ENCODE measurements at places on chromosomes 4 and X.

GRCh38 chr4:3285558-3286334 is 7.1 kb upstream of the RGS12 start:
- H3K4me1 ChIP-seq = peaks cover 47% of the 10 kb centered on the region
- H3K36me3 ChIP-seq = no peaks in the 10 kb centered on the region
- no peak for DNase-seq
- H3K27me3 ChIP-seq = no peaks in the 10 kb centered on the region
- no peak overlapping the region for H3K4me3 ChIP-seq

GRCh38 chr4:143420227-143420626 is 83.6 kb downstream of the GAB1 start:
- H3K27ac ChIP-seq = peak overlapping the region; percentile 32
- H3K4me1 ChIP-seq = peaks cover 9% of the 10 kb centered on the region
- H3K4me3 ChIP-seq = no peak overlapping the region
- H3K36me3 ChIP-seq = peaks cover 37% of the 10 kb centered on the region
- DNase-seq = no peak
- H3K27me3 ChIP-seq = no peaks in the 10 kb centered on the region

DNA sequence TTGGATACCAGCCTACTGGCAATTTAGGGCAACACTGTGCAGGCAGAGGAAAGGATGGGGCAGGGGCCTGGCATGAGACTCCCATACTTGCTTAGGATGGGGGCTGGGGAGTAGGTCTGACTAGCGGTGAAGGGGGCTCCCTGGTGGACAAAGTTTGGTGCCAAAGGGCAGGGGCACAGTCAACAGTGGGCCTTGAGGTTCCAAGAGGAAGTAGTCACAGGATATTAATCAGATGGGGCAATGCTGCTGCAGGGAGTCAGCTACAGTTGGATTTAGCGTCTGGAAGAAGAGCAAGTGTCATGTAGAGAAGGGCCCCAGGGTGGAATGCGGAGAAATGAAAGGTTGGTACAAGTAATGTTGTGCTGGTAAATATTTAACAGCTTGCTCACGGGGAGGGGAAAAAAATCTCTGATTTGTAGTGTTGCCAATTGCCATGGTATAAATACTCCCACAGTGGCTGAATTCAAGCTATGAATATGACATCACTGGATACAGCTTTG is 139.4 kb downstream of the PJA1 start:
- H3K27ac ChIP-seq = peak overlapping the region; percentile 46
- H3K27me3 ChIP-seq = no peaks in the 10 kb centered on the region
- H3K4me3 ChIP-seq = no peak overlapping the region
- H3K36me3 ChIP-seq = no peaks in the 10 kb centered on the region

DNA sequence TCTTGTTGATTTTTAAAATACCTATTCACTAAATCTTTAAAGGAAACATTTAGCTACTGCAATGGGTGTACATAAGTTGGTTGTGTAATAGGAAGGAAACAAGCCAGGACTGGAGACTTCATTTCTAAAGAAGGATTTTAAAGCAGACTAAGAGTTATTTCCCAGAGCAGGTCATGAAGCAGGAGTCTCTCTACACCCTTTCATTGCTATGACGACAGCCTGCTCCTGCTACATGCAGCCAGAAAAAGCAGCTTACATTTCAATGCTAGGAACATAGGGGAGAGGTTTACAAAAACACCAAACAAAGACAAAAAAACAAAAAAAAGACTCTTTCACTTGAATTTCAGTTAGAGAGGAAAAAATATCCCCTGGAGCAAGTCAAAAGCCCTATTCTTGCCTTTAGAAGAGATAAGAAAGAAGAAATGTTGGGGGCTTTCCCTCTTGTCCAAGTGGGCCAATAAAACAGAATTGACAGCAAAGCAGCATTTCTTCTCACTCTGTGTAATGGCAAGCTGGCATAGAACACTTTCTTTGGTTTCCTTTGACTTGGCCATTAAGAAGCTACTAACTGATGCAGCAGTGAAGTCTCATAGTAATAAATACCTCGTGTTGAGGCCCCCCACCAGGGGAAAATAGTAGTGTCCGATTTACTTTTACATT is 3.4 kb downstream of the SPARCL1 start:
- peaks cover 96% of the 10 kb centered on the region for H3K4me1 ChIP-seq
- H3K4me3 ChIP-seq = peak overlapping the region; percentile 44
- no peaks in the 10 kb centered on the region for H3K27me3 ChIP-seq

DNA sequence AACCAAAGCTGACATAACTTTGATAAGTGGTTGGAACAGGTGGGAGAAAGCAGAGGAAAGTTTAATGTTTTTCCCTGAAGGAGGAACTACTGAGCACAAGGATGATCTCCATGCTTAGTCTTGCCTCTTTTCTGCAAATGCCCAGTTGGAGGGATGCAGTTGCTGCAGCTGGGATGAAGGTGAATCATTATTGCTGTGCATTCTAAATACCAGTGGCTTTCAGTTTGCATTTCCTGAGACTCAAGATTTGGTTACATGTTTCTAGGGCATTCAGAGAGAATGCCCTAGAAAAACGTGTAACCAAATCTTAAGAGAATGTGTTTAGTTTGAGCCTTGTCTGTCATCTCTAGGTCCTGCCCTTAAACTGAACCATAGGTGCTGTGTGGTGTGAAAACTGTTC is 42.2 kb downstream of the METTL14 start:
- H3K27me3 ChIP-seq = no peaks in the 10 kb centered on the region
- H3K27ac ChIP-seq = no peak overlapping the region
- H3K36me3 ChIP-seq = no peaks in the 10 kb centered on the region
- H3K4me1 ChIP-seq = no peaks in the 10 kb centered on the region
- DNase-seq = no peak

DNA sequence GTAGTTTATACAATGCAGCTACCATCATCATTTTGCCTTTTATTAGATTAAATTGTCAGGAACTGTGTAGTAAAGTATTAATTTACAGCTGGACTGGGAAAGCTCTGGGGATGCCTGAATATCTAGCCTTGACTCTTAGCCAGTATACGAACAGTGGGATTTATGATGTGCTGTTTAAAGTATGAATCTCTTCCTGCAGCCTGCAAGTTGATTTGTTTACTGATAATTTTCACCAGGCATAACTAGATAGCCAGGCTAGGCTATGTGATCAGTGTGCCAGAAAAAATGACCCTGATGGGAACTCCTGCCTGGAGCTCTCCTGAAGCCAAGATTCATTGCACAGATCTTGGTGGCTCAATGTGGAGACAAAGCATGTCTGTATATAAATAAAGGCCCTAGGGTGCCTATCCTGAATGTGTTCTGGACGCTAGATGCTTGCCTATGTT is 119.2 kb downstream of the SCLT1 start:
- H3K27ac ChIP-seq = no peak overlapping the region
- DNase-seq = no peak
- no peak overlapping the region for H3K4me3 ChIP-seq

GRCh38 chrX:11462648-11463047 is 169.4 kb downstream of the AMELX start:
- DNase-seq = no peak
- no peaks in the 10 kb centered on the region for H3K36me3 ChIP-seq
- no peak overlapping the region for H3K4me3 ChIP-seq
- H3K27ac ChIP-seq = no peak overlapping the region
- no peaks in the 10 kb centered on the region for H3K27me3 ChIP-seq
